ENCODE measurements at places on chromosomes 3 and 15.

GRCh38 chr3:61926923-61927322, 365.6 kb downstream of the PTPRG start:
- DNase-seq, result no peak

DNA sequence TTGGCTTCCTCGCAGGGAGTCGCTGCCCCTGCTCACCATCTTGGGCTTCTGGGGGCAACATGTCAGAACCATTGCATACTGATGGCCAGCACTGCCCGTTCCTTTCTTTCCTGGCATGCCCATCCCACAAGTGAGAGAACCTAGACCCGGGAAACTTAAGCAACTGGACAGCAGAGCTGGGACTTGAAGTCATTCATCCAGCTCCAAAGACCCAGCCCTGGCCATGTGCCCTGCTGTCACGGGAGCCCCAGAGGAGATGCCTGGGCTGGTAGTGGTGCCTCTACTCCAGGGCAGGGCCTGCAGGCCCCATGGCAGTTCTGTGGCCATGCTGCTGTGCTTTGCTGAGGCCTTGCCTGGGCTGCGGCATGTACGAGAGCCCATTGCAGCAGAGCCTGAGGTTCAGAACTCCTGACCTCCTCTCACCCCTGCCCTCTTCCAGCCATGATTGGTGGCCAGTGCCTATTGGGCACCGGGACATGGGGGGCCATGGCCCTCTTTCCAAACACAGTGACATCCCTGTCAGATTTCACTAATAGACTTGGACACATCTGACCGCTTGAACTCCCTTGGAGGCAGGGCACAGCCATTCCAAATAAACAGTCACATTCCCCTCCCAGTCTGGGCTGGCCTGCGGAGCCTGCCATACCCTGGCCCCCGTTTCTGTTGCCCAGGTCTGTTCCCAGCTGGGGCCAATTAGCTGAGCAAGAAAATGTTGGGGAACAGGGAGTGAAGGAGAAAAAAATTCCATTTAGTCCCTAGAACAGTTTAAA, 115.9 kb downstream of the EEFSEC start:
- no peak for DNase-seq

DNA sequence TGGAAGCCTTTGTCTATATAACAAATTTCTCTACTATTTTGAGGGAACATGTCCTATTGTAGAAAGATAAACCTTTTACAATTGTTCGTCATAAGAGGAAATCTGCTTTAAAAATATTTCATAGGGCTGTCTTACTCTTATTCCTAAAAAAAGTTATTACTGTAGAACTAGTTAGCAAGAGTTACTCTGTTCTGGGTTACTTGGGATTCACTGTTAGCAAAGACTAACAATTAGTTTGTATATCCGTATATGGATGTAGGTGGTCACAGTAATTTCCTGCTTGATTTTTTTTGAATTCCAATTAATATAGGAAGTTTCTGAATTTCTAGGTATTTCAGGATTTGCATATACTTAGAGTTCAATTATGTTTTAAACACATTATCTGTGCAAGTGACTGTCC, 413.5 kb downstream of the RBMS3 start:
- no peak for DNase-seq

GRCh38 chr15:35038626-35039451, 46.3 kb downstream of the NANOGP8 start:
- no peak for DNase-seq

- DNase-seq, result no peak
Observed at GRCh38 chr15:64919721-64920120, 8.0 kb downstream of the ANKDD1A start.

GRCh38 chr3:73080216-73080966, 18.9 kb downstream of the EBLN2 start:
- DNase-seq, result no peak

DNA sequence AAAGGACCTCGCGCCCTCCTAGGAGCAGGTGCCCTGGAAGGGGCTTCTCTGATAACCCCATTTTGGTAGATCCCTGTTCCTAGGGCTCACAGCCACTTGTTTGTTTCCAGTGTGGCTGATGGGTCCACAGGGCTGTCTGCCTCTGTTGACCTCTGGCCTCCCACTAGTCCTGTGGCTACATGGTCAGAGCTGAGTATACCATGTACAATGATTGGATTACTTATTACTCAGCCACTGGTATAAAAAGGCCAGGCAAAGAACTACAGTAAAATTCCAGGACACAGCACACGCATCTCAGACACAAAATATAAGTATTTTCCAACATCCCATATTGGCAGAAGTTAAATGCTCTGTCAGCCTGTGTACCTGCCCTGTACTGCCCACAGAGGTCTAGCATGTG, 277.3 kb downstream of the GABRG3 start:
- DNase-seq, result no peak

DNA sequence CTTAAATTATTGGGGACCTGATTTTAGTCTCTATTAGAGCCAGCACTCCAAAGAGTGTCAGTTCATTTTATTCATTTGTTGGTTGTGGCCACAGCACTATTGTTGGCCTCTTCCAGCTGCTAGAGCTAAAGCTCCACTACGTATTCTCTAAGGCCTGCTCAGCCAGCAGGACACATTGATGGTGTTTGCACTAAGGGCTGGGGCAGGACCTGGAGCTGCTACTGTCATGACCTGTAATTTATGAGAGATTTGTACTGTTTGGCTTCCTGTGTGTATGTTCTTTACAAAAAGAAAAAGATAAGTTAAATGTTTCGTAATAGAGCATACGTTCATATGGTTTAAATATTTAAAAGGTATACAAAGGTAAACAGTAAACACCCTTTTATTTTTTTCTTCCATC, 8.1 kb downstream of the GFM1 start:
- no peak for DNase-seq

Measured in activated naive CD4-positive, alpha-beta T cell treated with anti-CD3 and anti-CD28 coated beads, Interleukin-2, amount 10 ng/mL, durations not matched to agents 7 days and 5 days (primary cell).